ENCODE measurements at places on chromosomes 3 and 15.

DNA sequence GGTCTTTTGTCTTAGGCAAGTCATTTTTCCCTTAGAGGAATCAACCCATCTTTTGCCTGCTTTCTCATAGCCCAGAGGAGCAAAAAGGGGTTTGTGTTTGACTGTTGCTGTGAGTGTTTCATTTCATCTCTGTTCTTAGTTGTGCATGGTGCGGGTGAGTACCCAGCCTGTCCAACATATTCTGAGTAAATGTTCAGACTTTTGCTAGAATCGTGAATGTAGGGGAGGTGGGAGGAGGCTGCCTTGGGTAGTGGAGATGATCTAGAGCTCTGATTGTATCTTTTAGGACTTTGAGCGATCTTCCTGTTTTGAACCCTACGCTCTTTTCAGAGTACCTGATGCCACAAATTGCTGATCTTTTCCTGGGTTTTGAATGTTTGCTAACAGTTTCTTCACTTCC is 123.1 kb downstream of the ZNF609 start:
- DNase-seq = no peak

DNA sequence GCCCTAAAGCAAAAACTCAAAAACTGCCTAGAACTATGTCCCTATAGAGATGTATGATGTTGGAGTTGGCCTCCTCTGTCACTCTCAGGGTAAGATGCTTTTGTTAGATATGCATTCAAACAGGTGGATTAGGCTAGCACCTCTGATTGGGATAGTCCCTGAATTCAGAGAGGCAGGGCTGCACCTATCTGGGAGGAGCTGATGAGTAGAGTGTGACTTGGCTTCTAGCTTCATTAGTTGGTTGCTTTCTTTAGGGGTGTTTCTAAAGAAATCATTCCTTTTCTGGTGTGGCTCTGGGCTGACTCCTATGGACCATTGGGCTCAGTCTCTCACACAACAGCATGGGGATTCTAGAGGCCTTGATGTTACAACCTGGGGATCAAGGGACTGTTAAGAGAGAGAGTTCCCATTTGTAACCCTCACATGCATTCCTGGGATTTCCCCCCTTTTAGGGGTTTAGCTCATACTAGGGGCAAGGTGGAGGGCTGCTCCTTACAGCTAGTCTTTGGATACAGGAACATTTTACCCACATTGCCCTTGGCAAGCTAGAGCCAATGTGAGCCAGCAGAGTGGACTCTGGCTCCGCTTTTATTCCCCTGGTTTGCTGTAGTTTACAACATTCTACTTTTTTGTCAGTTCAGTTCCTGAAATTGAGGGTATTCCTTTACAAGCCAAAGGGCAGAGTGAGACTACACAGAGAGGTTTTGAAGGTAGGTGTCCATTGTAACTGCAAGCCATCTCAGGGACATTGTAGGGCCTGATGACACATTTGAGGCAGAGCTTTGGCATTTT is 7.5 kb downstream of the ZNF592 start:
- DNase-seq = no peak

DNA sequence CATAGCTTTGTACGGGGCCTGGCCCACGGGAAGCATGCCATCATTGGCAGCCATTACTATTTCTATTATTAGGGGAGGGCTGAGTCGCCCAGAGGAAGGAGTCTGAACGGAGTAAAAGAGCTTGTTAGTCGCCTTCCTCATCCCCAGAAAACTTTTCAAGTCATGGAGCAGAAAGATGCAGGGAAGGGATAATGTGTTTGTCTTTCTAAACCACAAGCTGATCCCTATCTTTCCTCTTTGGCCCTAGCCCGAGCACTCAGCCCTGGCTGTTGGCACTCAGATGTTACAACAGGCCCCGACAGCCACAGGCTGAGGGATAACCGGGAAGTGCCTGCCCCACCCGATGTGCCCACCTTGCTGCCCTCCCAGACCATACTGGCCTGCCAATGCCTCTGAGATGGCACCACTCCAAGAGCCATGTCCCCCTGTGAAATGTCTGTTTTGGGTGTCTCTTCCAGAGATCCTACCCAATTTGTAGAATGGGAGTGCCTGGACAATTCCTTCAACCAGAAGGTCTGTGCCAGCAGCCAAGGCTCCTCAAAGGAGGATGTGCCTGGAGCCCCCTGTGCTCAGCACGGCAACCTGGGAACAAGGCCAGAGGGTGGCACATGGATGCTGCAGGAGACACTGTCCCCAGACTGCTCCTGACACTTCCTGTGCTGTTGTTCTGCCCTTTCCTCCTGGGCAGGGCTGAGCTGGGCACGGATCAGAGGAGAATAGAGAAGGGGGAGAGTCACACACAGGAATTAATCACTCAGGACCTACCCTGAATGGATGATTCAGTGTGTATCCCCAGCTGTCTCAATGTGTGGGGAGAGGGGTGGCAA is 10.8 kb downstream of the PAK6 start:
- no peak for DNase-seq

- DNase-seq = no peak
These were observed 15.6 kb upstream of the UBE2Q2 start for GRCh38 chr15:75827691-75828090.

DNA sequence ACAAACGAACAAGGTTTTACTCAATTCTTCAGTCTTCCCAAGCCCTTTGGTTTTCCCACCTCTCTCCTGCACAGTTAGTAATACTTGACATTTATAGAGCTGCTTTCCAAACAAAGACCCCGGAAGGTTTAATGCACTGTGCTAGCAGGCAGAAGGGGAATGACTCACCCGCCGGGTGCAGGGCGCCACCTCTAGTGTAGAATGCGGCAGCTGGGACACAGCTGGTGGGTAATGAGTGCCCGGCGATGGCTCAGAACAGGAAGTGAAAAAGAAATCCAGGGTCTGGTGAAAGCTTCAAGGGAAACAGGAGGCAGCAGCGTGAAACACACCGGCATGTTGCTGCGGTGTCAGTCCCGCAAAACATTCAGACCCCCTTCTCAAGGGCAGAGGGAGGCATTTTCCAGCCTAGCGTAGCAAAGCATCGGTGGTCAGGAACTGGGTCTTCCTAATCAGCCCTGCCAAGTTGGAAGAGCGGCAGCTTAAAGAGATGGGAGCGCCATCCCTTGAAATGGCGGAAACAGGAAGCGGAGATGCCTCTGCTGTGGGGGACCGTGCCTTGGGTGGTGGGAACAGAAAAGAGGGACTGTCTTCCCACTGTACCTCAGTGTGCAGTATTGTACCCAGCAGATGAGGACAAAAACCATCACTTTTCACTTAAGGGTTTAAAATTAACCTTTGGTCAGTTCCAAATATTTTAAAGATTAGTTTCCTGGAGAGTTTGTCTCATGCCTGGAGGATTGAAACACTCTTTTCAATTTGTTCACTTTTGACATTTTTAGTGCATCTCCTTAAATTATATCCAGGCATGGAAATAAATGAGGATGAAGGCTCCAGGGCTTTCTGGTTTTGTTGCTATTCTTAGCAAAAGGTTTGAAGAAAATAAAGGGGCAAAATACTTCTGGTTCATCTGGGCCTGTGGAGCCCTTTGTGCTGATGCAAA is 160.7 kb upstream of the MCTP2 start:
- DNase-seq = no peak

DNA sequence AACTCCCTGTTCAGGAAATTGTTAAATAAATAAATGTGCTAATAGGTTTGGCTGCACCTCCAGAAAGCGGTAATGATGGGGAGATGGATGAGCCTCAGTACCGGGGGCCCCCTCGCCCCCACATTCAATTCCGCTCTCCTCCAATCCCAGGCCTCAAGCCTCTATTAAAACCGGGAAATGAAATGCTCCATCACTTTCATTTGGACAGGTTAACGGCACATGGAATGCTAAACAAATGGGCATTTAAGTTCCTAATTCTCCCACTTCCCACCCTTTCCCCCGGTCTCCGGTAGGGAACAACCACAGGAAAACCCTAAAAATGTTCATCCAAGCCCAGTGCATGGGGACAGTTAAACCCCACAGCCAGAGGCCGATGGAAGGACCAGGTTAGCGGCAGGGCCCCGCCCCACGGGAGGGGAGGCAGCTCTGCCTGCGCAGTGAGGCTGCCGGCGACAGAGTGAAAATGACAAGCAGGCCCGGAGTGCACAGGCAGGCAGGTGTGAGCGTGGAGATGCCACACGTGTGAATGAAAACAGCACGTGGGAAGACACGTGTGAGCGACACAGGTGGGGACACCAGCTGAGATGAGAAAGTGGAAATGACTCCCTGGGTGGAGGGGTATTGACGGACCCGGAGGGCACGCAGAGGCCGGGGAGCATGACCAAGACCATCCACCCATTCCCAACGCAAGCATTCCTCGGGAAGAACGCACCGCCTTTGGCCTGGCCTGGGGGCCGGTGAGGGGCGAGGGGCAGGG is 28.1 kb downstream of the RNU5B-1 start:
- no peak for DNase-seq

GRCh38 chr3:98966434-98966833 is 64.9 kb upstream of the DCBLD2 start:
- no peak for DNase-seq

GRCh38 chr3:128551867-128552266 is 58.9 kb upstream of the GATA2 start:
- DNase-seq = no peak

- no peak for DNase-seq
These were observed 201.7 kb upstream of the MLF1 start for GRCh38 chr3:158369279-158369678.

GRCh38 chr15:47437491-47437890 is 279.8 kb upstream of the SEMA6D start:
- DNase-seq = no peak

DNA sequence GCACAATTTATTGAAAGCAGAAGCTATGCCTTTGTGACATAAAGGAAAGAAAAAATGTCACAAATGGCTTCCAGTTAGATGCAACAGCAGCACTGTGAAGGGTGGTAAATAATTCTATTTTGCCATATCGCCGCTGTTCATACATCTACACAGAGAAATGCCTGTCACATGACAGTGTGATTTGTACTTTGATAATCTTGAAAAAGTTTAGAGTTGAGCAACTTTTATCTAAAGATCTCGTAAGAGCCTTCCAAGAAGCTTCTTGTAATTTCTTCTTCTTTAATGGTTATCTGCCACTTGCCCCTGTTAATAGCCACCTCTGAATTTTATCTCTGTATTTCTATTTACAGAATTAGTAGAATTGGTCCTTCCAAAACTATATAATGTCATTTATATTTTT is 192.3 kb downstream of the ATP8B4 start:
- DNase-seq = no peak

GRCh38 chr15:26007151-26007550 is 144.0 kb upstream of the ATP10A start:
- no peak for DNase-seq

DNA sequence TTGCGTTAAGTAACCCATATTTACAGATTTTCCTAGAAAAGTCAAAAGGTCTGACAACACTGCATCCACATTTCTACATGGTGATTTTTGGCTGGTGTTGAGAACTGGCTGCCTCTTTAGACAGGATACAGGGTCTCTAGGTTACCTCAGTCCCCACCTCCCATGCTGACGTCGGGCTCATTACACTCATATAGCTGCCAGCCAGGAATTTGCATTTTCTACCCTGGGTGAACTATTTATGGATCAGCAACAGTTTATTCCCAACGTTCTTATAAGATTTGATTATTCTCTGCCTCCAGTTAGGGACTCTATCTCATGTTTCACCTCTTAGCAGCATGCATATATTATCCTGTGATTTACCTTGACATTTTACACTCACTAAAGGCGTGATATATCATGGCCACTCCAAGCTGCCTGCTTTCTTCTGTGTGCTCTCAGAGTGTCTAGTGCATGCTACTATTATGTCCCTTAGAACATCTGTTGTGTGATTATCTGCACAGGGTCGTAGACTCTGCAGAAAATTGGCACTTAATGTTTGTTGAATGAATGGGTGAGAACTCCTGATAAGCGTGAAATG is 49.0 kb downstream of the CLDN11 start:
- DNase-seq = no peak

DNA sequence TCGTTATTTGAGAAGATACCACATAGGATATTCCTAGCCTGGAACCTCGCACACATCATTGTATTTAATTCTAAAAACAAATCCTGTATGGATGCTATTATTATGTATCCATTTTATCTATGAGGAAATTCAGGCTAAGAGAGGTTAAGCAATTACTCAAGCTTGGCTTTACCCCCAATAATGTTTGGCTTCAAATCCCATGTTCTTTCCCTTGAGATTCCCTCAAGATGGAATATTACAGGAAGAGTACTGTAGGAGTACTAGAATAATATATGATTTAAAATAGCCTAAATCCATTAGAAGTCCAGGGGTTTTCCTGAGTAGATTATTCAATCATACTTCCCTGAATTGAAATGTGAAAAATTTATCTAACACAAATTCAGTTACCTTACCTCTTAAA is 630.2 kb downstream of the ZNF385D start:
- DNase-seq = no peak

- DNase-seq = no peak
These were observed 9.3 kb downstream of the RFTN1 start for GRCh38 chr3:16504242-16504641.

GRCh38 chr3:123590685-123591450 is 6.0 kb upstream of the HACD2 start:
- no peak for DNase-seq

Data from stimulated activated CD4-positive, alpha-beta T cell treated with anti-CD3 and anti-CD28 coated beads, Interleukin-1b, Interleukin-23, amount 100 ng/mL, for 24 hours (primary cell).